ENCODE measurements at places on chromosomes 16 and 17. TPM values are rescaled to one million over a fixed set of nuclear protein-coding genes. Genes with fewer than 3 reads are reported as not detected.

GPRC5C gene
- not detected for total RNA-seq

- no peaks in the 10 kb centered on the region for H3K27me3 ChIP-seq
- no peak for DNase-seq
- no peak overlapping the region for H3K4me3 ChIP-seq
- peaks cover 23% of the 10 kb centered on the region for H3K4me1 ChIP-seq
- H3K36me3 ChIP-seq: no peaks in the 10 kb centered on the region
Measured at GRCh38 chr16:1545044-1546040, 11.9 kb downstream of the TMEM204 start.

GRCh38 chr16:8847623-8848022 is 21.2 kb downstream of the CARHSP1 start:
- DNase-seq: no peak
- peaks cover 34% of the 10 kb centered on the region for H3K36me3 ChIP-seq
- H3K27ac ChIP-seq: no peak overlapping the region
- H3K4me1 ChIP-seq: peaks cover 5% of the 10 kb centered on the region
- no peak overlapping the region for H3K4me3 ChIP-seq

GRCh38 chr16:84775262-84775810 is 44.4 kb upstream of the CRISPLD2 start:
- H3K27ac ChIP-seq: no peak overlapping the region
- no peak for DNase-seq
- H3K4me3 ChIP-seq: no peak overlapping the region
- H3K27me3 ChIP-seq: no peaks in the 10 kb centered on the region

- no peaks in the 10 kb centered on the region for H3K27me3 ChIP-seq
- peak; percentile 28 for DNase-seq
- no peaks in the 10 kb centered on the region for H3K36me3 ChIP-seq
Measured at GRCh38 chr16:79601092-79601930, 774 bp upstream of the MAF start.

- no peak overlapping the region for H3K4me3 ChIP-seq
- H3K36me3 ChIP-seq: no peaks in the 10 kb centered on the region
- H3K27me3 ChIP-seq: peaks cover 18% of the 10 kb centered on the region
- DNase-seq: no peak
- no peak overlapping the region for H3K27ac ChIP-seq
- peaks cover 25% of the 10 kb centered on the region for H3K4me1 ChIP-seq
Measured at GRCh38 chr16:3029491-3030221, 5.8 kb downstream of the THOC6 start.

DNA sequence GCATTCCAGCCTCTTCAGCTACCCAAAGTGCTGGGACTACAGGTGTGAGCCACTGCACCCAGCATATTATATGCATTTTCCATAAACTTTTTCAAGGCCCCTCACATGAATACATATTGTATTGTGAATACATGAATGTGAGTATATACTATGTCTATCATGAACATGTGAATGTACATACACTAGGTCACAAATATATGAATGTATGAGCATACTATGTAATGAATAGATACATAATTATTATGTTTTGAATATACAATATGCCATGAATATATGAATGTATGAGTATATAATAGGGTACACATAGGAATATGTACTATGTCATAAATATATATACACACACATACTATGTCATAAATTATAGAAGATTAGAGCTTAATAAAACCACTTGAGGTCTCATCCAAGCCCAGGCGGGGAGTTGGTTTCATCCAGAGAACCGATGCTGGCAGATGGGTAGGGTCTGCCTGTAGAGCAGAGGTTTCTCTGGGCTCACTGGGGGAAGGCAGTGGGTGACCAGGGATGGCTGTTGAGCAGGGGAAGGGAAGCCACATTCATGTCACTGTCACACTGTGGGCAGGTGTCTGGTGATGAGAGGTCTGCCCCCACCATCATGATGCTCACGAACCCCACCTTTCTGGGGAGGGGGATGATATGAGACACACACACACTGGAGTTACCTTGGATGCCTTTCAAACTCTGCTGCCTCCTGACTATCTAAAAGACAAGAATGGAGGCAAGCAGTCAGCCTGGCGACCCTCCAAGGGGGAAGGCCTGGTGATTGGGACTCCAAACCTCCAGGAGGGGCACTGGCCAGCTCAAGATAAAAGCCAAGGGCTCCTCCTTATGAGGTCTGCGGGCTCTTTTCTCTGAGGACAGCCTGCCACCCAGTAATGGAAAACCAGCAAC is 7.3 kb downstream of the C16orf95 start:
- H3K27me3 ChIP-seq: no peaks in the 10 kb centered on the region
- H3K4me3 ChIP-seq: no peak overlapping the region
- DNase-seq: no peak
- H3K27ac ChIP-seq: no peak overlapping the region

- H3K27me3 ChIP-seq: no peaks in the 10 kb centered on the region
- no peak overlapping the region for H3K4me3 ChIP-seq
- no peak overlapping the region for H3K27ac ChIP-seq
- H3K36me3 ChIP-seq: no peaks in the 10 kb centered on the region
- no peak for DNase-seq
Measured at GRCh38 chr17:2899906-2900305, 103.7 kb downstream of the RAP1GAP2 start.

Data from SJCRH30 (cell line).